Activated T-helper 1 cell treated with anti-CD3 and anti-CD28 coated beads, Interleukin-2, amount 50 U/mL, for 16 hours (primary cell): ENCODE measurements at places on chromosomes 6 and 20.

- no peak for DNase-seq
Measured at GRCh38 chr6:30031381-30031780, 29.7 kb upstream of the POLR1H start.

DNA sequence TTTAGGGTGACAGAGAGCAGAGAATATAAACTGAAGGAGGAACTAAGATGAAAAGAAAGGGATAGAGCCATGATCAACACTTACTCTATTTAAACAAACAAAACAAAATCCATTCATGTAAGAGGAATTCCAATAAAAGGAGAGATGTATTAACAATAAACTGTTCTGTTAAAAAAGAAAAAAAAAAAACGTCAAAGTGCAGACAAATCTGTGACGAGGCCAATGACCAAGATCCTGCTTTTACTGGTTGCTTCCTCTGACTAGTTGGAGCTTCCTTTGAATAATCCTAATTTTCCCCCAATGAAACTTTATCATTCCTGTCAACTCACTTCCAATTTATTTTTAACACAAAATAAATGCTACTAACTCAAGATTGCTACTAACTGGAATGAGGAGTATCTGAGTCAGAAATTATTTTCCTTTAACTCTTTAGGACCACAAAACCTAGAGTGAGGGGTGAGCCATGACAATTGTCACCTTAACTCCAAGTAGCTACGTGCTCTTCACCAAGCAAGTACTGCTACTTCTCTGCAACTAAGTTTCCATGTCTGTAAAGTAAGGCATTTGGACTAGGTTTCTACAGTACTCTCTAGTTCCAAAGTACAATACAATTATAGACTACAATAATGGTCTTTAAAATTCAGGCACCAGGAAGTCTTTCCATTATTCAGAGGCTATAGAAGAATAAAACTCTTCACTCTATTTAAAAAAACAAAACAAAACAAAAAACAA, 152.0 kb downstream of the PTPRK start:
- DNase-seq = no peak

- no peak for DNase-seq
Measured at GRCh38 chr6:88662163-88662580, 301.2 kb downstream of the RNGTT start.

- no peak for DNase-seq
Measured at GRCh38 chr20:63748934-63749270, 9.3 kb downstream of the SLC2A4RG start.

DNA sequence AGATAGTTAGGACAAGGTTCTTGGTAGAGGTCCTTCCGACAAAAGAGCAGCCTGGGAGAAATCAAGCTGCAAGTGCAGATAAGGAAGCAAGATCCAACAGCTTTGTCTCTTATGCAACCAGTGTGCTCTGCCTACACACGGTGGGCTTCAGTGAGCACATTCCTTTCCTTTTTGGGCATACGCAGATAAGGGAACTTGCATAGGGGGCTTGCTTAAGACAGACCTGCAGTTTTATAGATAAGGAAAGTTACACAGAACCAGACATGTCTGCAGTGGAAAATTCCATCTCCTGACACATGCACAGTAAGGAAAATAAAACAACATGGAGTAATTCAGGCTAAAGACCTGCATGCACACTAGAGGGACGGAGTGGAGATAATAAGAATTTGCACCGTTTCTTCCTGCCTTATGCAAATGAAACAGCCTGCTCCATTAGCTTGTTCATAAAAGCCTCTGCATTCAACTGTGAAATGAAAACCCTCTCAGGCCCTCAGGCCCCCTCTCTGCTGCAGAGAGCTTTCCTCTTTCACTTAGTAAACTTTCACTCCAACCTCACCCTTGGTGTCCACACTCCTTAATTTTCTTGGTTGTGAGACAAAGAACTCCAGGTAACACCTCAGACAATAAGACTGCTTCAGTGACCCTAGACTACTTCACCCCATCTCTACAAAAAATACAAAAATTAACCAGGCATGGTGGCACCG, 97.5 kb upstream of the MYLIP start:
- no peak for DNase-seq

DNA sequence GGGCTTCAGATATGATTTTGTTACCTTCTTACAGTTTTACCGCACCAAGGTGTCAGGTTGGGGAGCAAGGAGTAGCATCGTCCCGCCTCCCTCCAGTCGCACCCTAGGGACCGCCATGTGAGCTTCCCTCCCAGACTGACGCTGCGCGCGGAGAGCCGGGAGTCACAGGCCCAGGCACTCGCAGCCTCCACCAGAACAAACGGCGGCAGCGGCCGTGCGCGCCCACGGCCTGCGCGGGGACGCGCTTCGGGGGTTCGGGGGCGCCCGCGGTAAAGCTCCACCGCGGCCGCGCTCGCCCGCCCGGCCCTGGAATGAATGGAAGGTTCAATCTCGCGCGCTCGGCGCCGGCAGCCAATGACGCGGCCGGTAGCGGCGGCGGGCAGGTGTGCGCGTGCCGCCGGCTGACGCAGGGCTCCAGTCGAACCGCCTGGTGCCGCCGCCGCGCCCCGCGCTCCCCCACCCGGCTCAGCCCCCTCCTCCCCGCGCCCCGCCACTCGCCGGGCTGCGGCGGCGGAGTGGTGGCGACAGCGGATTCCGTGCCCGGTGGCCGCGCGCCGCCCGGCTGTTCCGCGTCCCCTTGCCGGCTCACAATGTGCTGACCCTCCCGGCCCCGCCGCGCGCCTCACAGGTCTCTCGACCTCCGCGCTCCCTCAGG, 16.5 kb upstream of the LIN28B start:
- DNase-seq = no peak

DNA sequence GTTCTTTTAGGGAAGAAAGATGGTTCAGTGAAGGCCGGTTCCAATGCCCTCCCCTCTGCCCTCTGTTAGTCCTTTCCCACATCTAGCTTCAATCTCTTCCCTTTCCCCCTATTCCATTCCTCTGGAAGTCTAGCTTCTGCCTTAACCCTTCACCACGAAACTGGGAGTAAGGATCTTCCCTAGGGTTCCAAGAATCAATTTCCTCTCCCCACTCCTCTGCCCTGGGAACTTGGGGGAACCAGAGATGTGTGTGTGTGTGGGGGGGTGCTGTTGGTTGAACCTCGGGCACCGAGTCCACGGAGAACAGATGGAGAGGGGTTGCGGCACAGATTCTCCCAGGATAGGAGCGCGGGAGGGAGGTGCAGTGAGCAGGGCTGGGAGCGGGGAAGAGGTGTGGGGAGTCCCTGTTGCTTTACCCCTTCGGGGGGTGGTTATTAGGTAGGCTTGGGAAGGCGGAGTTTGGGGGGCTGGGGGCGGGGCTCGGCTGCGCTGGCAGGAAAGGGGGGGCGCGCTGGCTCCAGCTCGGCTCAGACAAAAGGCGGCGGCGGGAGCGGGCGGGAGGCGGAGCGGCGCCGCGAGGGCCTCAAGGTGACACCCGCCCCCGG, at the start of gene TMEM151B:
Gene TMEM151B (plus strand): TSS at position 530 of the 605 bp plus-strand sequence. CDS start 293 bp downstream, outside the sequence.
- DNase-seq = no peak

- no peak for DNase-seq
Measured at GRCh38 chr6:112979830-112980229, 632.7 kb downstream of the RFPL4B start.

DNA sequence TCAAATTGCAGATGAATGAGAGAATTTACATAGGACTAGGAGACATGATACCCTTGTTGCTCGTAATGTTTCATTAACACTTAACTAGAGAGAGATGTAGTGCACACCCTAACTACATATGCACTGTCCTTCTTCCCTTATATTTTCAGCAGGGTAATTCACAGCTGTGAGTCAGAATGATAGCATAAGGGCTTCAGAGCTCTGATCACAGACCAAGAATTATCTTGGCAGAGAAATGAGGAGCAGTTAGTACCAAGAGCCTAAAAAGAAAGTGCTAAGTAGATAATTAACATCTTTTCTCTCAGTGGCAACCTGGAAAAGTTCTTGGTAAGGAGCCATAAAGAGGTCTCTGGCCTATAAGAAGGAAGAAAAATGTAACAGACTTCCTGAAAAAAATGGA, 35.8 kb downstream of the GRIK2 start:
- DNase-seq = no peak

GRCh38 chr6:147207837-147208754, 3.9 kb downstream of the STXBP5 start:
- DNase-seq = no peak

GRCh38 chr6:125829433-125829832, 38.7 kb downstream of the NCOA7 start:
- DNase-seq = no peak

GRCh38 chr6:37622646-37623071, 75.0 kb downstream of the MDGA1 start:
- no peak for DNase-seq

DNA sequence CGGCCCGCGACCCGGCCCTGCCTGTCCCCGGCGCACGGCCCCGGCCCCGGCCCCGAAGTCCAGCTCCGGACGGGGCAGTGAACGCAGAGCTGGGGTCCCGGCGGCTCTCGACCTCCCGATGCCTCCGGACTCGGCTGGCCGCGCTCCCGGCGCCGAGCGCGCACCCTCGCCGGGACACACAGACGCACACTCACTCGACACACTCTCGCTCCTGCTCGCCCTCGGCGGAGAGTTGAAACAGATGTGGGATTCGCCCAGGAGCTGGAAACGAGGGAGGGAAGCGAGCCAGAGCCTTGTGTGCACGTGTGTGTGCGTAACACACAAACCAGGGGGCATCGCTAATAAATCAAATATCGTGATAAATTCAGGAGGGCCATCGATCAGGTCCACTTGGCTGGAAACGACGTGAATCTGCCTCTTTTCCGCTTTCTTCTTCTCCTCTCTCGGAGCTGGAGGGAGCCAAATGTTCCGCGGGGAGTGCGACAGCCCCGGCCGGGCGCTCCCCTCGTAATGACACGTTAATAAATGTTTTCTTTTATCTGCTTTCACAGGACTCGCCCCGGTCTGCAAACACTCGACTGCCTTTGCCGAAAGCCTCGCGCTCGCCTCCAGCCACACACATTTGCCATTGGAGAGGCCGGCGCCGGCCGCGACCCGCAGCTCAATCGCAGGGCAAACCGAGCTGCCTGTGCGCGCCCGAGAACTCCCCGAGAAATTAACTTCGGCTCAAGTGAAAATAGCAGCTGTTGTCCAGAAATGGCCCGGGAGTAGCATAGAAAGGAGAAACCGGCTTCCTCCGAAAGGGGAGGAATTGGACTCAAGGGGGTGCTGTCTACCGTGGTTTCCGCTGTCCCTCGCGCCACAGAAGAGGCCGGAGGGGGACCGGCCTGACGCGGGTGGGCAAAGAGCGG, 828 bp upstream of the SULF2 start:
- DNase-seq = no peak

DNA sequence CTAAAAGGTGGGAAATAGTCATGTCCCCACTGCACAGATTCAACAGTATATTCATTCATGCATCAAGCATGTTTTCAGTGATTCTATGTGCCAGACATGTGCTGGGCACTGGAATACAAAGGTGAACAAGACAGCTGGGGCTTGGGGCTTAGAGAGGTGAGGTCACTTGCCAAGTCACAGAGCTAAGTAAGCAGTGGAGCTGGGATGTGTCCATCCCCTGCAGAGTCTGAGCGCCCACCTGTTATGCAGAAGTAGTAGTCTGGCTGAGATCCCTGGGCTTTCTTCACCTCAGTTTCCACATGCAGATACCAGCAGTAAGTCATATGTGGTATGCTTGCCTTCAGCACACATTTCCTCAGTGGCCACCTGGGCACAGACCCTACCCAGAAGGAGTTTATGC, 263.8 kb downstream of the DHX35 start:
- no peak for DNase-seq

- DNase-seq = no peak
Measured at GRCh38 chr6:113011801-113012200, 664.7 kb downstream of the RFPL4B start.

DNA sequence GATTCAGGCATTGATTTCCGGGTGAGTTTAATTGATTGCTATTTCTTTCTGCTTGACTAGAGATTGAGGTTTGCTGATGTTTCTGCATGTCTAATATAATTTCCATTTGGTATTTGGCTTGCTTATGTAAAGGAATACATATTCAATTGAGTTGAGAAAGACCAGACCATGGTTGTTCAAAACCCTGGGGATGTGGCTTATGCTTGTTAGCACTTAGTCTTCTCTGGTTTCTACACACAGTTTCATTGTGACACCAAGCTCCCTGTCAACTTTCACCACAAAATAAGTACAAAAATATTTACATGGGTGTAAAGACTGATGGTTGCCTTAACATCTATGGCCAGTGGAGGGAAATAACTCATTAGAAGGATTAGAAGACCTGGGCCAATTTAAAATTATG, 209.6 kb downstream of the CDH26 start:
- DNase-seq = no peak

- DNase-seq = no peak
Measured at GRCh38 chr6:108082539-108082938, 8.0 kb upstream of the OSTM1 start.

DNA sequence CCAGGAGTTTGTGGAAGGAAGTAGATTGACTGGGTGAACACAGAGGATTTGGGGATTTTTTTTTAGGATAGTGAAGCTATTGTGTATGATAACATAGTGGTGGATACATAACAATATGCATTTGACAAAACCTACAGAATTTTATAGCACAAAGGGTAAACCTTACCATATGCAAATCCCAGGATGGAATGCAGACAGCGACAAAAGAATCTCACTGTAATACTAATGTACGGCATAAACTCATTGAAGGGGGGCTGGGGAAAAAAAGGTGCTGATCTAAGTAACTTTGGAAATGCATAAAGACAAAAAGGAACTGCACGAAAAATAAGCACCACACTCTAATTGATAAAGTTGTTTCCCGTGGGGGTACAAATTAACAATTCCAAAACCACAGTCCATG, 15.2 kb upstream of the PLAGL1 start:
- DNase-seq = no peak

DNA sequence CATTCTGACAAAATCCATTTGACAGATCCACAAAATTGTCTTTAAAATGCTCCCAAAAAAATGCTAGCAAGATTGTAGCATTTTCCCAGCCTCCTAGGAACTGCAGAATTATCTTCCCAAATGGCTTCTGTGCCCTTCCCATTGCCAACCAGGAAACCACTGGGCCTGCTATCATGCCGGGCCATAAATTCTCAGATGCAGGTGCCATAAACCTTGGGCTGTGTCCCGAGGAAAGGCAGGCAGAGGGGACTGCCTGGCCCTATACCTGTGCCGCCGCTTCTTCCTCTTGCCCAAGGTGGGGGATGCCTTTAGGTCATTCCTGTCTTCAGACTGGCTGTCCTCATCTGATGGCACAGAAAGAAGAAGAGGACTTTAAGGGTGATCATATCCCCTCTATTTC, 2.8 kb downstream of the VSX1 start:
- DNase-seq = no peak

GRCh38 chr6:117555882-117556498, 46.3 kb downstream of the GOPC start:
- DNase-seq = peak; percentile 37
